ENCODE measurements at places on chromosomes 4 and X. TPM values are rescaled to one million over a fixed set of nuclear protein-coding genes. Genes with fewer than 3 reads are reported as not detected.

The CPEB2 gene
- total RNA-seq = 17.4 TPM

The TMPRSS11D gene
- total RNA-seq = not detected

The HNRNPDL gene
- total RNA-seq = 299 TPM

The HEPH gene
- total RNA-seq = 137 TPM

The SERPINA7 gene
- not detected for total RNA-seq

The MMAA gene
- total RNA-seq = 3.1 TPM

The RIPPLY1 gene
- 0.21 TPM for total RNA-seq

The MAGEA3 gene
- total RNA-seq = not detected

The ATP2B3 gene
- total RNA-seq = 0.14 TPM

GRCh38 chrX:77572322-77572721, 125.1 kb downstream of the FGF16 start:
- DNase-seq = no peak

DNA sequence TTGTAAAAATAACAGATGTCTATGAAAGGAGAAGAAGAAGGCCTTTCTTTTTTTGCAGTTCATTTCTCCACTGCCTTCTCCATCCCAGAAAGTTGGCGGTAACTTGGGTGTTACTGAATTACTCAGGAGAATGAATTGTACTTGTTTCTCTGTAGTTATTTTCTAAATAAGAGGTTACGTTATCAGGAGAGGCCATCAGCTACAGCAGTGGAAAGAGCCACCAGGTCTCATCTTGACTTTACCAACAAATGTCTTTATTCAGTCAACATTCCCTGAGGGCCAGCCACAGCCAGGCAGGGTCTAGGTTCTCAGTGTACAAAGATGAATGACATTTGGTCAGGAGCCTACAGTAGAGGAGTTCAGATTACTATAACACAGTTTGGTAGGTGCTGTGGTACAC, 8.1 kb downstream of the HADH start:
- no peak for DNase-seq

DNA sequence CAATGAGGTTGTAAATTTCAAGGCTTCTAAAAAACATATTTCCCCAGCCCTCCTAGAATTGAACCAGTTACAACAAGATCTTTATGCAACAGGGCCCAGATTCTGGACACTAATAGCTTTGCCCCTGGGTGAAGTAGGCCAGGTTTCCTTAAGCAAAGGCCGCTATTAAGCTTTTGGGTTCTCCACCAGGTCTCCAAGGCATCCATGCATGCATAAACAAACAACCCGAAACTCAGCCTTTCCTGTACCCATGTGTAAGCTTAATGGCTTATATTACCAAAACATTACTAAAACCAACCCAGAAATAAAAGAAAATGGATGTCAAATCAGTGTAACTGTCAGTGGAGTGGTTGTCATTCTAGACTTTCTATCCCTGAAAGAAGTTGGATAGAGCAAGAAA, 137.1 kb downstream of the ARHGAP6 start:
- DNase-seq = peak; percentile 26

DNA sequence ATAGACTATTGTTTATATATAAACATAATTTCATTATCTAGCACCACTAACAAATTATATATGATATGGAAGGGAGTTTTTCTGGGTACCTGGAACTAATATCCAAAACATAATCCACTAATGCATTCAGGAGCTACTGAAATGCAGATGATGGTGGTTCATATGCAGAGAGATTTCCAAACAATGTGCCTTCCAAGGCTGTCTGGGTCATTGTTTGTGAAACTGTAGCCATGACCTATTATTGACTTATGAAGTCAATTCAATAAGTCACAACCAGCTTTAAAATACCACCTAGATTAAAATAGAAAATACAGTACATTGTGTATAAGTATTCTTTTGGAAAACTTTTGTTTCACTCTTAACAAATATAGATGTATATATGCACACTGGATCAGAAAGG, 237.0 kb upstream of the PRPS2 start:
- DNase-seq = no peak

DNA sequence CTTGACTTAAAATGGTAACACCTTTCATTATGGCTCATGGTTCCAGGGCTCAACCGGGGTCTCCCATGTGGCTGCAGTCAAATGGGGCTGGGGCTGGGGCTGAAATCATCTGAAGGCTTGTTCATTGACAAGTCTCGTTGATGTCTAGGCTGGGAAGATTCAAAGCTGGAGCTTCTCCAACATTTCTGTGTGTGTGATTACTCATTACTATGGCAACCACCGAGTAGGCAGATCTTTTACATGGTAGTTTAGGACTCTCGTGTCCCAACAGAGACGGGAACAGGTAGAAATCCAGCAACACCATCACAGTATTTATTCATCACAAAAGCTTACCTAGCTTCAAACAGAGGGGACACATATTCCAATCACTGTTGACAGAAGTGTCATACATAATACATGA, 7.8 kb downstream of the YTHDC1 start:
- no peak for DNase-seq

DNA sequence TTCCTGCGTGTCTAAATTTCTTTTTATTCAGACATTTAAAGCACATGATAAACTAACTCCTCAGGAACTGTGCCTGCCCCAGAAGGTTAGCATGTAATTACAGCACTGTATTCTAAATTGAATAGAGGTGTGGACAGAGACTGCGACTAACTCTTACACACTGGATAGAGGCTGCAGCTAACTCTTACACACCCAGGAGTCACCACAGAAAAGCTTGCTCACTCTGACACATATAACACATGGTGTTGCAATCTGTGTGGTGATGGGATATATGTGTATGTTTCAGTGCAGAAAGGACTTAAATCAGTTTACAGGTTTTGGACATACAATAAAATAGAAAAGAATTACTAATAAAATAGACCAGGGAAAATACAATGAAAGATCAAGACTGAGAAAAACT, 41.5 kb downstream of the SMAD1 start:
- DNase-seq = no peak

DNA sequence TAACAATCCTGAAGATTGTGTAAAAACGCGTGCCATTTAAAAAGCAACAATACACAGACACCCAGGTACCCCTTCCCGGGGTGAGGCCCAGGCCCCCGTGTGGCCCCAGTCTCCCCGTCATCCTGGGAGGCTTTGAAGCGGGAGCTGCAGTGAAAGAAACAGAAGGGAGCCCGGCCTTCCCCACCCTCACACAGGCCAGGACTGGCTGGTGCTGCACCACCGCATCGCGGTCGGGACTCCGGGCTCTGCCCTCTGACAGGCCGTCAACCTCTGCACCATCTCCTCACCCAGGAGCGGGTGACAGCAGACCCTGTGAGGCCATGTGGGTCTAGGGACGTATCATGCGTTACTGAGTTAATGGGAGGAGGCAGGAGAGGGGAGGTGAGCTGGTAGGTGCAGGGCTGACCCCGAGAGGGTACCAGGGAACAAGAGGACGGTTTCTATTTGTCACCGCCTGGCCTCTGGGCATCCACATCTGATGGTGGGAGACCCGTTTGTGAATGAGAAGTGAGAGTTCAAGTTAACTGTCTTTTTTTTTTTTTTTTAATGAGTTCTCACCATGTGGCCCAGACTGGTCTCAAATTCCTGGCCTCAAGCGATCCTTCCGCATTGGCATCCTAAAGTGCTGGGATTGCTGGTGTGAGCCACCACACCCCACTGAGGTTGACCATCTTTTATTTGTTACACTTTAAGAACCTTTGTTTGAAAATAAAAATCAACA, 27.3 kb downstream of the PIGG start:
- DNase-seq = no peak

GRCh38 chrX:149713279-149714050, 1.6 kb downstream of the MAGEA11 start:
- no peak for DNase-seq

- DNase-seq = no peak
Measured at GRCh38 chr4:27239641-27240040, 379.0 kb downstream of the STIM2 start.

- no peak for DNase-seq
Measured at GRCh38 chrX:18682979-18683387, 11.1 kb upstream of the RS1 start.

- no peak for DNase-seq
Measured at GRCh38 chr4:182825786-182826185, 91.4 kb downstream of the DCTD start.
